Epithelial cell of proximal tubule (primary cell): ENCODE measurements at places on chromosomes 1 and 21. TPM values are rescaled to one million over a fixed set of nuclear protein-coding genes. Genes with fewer than 3 reads are reported as not detected.

CAMK1G gene
- total RNA-seq, result 0.23 TPM in 1 of 2 replicates, not detected in the other

MARCKSL1 gene
- total RNA-seq, result 190 and 199 TPM in 2 replicates

STRIP1 gene
- 28.6 and 28.9 TPM in 2 replicates for total RNA-seq

GRHL3 gene
- 3.6 and 9.9 TPM in 2 replicates for total RNA-seq

MIXL1 gene
- total RNA-seq, result 0.51 TPM in 1 of 2 replicates, not detected in the other

LCE1B gene
- total RNA-seq, result not detected in 2 replicates

CCDC185 gene
- total RNA-seq, result not detected in 2 replicates

NBPF6 gene
- total RNA-seq, result not detected in 2 replicates

STYXL2 gene
- not detected in 2 replicates for total RNA-seq

PLA2G4A gene
- 0.40 and 2.3 TPM in 2 replicates for total RNA-seq
